ENCODE measurements at places on chromosomes 11 and 22. TPM values are rescaled to one million over a fixed set of nuclear protein-coding genes. Genes with fewer than 3 reads are reported as not detected.

NUCB2 gene
- 327 TPM for total RNA-seq

BUD13 gene
- total RNA-seq, result 14.6 TPM

SCN3B gene
- not detected for total RNA-seq

SEC14L2 gene
- total RNA-seq, result 5.8 TPM

OR51D1 gene
- total RNA-seq, result not detected

CDC42EP2 gene
- total RNA-seq, result 4.7 TPM

SLCO2B1 gene
- 2.0 TPM for total RNA-seq

OLFML1 gene
- 27.1 TPM for total RNA-seq

KRTAP5-8 gene
- not detected for total RNA-seq

ATP6V1E1 gene
- 72.3 TPM for total RNA-seq

CD81 gene
- total RNA-seq, result 327 TPM

CNGA4 gene
- total RNA-seq, result not detected

Measured in fibroblast of the aortic adventitia (primary cell).